Astrocyte of the spinal cord (primary cell): ENCODE measurements at places on chromosomes 4 and X.

DNA sequence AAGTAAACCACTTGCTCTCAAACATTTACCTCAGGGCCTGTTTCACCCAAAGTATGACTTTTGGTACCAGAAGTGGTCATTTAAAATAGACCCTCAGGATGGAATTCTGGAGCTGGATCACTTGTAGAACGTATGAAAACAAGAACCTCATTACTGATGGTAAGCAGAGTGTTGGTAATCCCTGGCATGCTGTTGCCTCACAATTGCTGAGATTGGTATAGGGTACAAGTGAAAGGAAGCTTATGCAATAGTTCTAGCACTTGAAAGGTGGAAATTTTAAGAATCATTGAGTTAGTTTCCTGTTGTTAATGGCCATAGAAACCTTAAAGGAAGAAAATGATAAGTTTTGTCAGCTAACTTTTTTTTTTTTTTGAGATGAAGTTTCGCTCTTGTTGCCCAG, 22.3 kb upstream of the THOC2 start:
- DNase-seq, result no peak

DNA sequence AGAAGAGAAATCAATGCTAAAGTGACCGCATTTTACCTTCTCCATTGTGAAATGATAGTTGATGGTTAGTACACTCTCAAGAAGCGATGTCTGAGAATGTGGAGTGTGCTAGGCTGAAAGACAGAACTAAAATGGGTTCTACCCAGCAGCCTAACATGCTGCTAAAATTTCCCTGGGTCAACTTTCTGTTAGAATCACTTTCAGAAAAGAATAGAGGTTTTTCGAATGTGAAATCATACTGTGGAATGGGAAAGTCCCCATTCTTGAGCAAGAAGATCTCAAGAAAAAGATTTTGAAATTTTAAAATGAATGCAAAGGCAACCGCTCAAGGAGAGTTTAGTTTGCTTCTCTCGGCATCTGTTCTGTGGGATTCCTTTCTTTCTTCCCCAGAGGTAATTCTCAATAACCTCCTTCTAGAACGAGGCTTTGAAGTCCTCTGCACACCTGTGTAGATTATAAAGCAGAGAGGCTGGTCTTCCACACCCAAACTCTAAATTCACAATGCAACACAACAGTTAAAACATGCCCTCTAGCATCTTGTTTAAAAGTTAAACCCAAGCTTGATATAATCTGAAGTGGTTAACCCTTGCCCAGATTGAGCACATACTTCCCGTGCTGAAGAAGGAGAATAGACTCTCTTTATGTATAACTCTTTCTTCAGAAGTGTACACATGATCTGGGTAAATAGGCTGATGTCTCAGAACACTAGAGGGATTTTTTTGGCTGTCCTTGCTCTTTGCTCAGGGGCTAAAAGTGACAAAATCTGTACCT, 208.7 kb upstream of the KLF3 start:
- DNase-seq, result no peak

- no peak for DNase-seq
Measured at GRCh38 chrX:15815779-15816437, 25.6 kb downstream of the ZRSR2 start.

DNA sequence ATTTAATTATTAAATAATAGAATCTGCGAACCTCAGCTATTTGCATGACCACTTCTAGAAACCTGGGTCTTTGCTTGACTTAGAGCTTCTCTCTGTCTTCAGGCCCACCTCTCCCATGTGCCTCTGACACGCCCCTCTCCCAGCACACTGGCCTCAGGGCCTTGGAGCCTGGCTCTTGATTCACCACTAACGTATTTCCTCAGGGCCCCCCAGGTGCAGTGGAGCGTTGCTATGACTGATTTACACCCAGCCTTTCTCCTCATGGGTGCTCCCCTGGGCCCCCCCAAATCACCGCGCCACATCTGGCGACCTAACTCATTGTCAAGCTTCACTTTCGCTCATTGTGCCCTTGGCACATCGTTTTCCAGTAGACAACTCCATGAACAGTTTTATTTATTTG, 37.9 kb upstream of the TENM3 start:
- DNase-seq, result no peak

DNA sequence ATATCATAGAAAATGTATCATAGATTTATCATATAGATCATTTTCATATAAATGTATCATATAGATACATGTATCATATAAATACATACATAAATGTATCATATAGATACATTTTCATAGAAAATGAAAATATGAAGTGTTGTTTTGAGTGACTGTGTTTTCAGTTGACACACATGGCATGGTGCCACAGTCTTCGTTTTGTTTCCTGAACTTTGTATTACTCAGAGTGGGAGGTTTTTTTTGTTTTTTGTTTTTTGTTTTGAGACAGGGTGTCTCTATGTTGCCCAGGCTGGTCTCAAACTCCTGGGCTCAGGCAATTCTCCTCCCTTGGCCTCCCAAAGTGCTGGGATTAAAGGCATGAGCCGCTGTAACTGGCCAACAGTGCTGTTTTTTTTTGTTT, 3.9 kb downstream of the RBM10 start:
- DNase-seq, result no peak

- DNase-seq, result no peak
Measured at GRCh38 chrX:13923845-13924244, 105.8 kb downstream of the GEMIN8 start.

DNA sequence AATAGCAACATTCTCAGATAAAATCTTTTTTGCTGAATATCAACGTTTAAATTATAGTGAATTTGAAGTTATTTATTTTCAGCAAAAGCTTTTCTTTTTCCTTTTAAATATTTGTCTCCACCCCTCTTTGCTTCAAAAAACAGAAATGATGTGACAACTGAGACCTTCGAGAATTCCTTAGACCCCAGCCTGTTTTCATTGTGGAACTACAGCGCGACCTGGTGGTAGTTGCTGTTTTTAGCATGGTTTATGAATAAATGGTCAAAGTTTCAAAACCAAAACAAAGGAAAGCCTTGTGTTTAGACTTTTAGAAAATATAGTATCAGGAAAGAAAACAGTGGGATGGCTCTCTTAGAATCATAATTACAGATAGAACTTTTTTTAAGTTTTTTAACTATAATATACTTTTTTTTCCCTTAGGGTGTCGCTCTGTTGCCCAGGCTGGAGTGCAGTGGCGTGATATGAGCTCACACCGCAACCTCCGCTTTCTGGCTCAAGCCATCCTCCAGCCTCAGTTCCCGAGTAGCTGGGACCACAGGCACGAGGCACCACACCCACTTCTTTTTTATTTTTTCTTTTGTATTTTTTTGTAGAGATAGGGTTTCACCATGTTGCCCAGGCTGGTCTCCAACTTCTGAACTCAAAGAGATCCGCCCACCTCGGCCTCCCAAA, 26.8 kb upstream of the TMEM184C start:
- peak; percentile 85 for DNase-seq

GRCh38 chr4:74642006-74642405, 152.3 kb downstream of the BTC start:
- no peak for DNase-seq

- peak; percentile 19 for DNase-seq
Measured at GRCh38 chr4:80043541-80043940, 29.5 kb downstream of the ANTXR2 start.

DNA sequence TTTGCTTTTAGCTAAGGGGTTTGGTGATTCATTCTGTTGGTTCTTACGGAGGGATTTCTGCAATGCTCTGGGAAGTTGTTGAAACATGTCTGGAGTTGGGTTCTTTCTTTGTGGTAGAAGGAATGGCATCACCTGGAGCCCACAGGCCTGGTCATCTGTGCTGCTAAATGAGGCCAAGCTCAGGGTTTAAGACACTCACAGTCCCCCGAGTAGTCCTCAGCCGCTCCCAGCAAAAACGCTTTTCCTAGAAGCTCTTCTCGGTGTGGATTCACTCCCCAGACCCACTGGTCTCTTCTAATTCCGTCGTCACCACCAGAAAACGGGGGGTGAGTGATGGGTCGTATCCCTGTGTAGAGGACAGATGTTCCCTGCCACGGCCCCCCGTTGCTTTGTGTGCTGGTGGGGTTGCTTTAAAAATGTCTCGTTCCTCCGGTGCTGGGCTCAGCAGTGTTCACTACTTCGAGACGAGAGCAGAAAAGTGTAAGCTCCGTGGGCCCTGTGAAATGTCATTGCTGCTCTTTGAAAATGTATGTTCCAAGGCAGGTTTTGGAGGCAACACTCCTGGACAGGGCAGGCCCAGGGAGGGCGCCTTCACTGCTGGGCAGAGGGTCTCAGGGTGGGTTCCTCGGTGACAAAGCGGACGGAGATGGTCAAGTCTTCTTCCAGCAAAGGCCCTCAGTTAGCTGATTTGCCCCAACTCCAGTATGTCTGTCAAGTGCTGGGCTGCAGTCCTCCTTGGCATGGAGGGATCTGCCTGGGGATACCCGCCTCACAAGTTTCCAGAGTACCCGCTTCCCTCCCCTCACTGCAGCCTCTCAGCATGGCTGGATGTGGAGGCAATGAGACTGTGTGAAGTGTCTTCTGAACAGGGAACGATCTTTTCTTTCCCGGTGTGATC, 37.3 kb downstream of the PSAPL1 start:
- DNase-seq, result no peak

GRCh38 chr4:109294006-109294405, 8.5 kb downstream of the COL25A1 start:
- no peak for DNase-seq

DNA sequence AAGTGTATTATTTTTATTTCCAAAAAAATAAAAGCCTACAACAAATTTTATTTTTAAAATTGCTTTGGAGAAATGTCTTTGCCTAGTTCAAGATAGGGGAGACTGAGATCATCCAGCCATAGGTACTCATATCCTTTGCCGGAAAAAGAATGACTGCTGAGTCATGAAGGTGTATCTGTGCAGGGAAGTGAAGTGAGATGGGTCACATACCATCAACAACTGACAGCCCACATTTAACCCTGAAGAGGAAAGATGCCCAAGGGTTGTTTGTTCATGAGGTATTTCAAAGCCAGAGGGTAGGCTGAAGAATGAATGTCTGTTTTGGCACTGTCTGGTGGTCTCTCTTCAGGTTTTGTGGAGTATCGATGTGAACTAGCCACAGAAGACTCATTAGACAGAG, 106.7 kb upstream of the TTC29 start:
- DNase-seq, result no peak

- no peak for DNase-seq
Measured at GRCh38 chr4:85733798-85734197, 258.8 kb downstream of the ARHGAP24 start.

GRCh38 chr4:187799735-187800134, 195.8 kb upstream of the ZFP42 start:
- no peak for DNase-seq

DNA sequence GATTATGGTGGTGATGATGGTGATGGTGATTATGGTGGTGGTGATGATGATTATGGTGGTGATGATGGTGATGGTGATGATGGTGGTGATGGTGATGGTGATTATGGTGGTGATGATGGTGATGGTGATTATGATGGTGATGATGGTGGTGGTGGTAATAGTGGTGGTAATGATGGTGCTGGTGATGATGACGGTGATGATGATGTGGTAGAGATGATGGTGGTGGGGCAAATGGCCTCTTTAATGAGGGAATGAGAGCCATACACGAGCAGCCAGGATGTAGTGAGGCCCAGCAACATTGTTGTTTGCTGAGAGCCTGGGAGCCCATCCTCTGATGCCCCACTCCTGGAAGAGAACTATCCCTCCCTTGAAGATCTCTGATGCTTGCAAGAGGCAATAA, 29.0 kb downstream of the HMX1 start:
- DNase-seq, result no peak

DNA sequence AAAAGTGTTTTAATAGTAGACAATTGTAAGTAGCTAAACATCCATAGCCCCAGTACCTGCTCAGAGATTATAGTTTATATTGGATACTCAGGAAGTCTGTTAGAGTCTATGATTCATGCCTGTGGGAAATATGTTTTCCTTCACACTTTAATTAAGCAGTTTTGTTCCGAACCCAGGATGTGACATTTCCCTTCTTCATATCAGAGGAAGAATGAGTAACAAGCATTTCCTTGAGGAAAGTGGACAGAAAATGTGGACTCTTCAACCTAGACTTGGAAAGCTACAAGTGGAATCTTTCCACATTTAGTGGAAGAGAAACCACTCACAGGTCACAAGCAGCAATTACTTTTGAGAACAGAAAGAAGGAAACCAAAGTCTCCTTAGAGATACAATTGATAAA, 419.4 kb downstream of the C4orf33 start:
- DNase-seq, result peak; percentile 4

- peak; percentile 46 for DNase-seq
Measured at GRCh38 chrX:101430457-101431078, 22.5 kb downstream of the HNRNPH2 start.

GRCh38 chr4:87838205-87838604, 5.4 kb downstream of the MEPE start:
- DNase-seq, result peak; percentile 8

DNA sequence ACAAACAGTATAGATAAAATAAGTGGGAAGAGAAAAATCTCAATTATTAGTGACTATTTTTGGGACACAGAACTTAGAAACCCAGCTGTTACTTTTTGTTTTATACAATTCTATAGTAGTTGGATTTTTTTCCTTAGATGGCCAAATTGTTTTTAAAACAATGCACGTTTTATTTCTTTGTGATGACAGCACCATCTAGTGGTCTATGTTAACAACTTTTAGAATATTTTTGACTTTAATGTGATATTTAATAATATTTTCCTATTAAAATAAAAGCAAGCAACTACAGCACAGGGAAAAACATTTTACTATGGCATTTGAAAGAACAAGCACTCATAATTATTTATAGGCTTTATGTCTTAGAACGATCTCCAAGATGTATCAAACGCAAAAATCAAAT, 5.6 kb upstream of the SMIM31 start:
- DNase-seq, result peak; percentile 28
